ENCODE measurements at places on chromosomes 2 and 18.

DNA sequence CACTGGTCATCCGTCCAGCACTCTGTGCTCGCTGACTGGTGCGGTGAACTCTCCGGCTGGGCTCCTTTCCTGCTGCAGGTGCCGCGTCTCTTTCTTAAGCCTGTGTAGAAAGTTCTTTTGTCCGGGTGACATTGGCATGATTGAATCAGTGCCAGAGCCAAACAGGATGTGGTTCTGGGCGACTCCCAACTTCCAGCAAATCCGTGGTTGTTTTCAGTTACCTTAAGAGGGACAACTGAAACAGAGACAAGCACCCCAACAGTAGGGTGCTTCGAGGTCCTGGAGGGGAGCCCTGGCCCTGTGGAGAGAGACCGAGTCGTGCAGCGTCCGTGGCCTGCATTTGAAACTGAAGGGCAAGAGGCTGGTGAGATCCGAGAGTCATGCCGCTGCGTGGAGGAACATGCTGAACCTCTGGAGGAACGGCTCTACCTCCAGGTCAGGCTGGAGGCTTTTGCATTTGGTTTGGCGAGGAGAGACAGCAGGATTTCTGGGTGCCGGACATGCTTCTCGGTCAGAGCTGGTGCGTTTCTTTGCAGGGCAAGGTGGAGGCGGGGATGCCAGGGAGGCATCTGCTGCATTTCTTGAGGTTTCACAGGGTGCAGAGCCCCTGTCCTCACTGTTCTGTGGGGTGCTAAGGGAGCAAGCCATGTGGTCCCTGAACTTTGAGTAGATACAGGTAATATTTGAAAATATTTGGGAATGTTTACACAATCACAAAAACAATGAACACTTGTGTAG is 26.8 kb downstream of the SH3BP4 start:
- no peak for DNase-seq

DNA sequence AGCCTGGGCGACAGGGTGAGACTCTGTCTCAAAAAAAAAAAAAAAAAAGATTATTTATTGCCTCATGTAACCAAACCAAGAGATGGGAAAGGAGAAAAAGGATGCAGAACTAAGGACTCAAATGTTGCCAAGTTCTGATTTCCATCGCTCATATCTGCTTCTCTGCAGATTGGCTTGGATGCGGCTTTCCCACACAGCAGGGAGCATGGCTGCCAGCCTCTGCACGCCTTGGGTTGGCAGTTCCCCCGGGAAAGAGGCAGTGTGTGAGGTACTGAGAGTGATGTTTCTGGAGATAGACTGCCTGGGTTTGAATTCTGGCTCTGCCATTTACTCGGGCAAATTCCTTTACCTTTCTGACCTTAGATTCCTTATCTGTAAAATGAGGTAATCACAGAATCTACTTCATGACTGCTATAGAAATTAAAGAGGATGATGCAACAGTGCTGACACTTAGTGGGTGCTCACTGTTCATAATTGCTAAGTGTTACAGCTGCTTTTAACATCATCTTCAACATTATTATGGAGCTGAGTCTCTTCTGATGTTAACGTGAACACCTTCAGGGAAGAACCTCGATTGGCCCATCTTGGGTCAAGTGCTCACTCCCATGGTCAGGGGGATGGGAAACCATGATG is 68.8 kb downstream of the ACAA2 start:
- DNase-seq = no peak

DNA sequence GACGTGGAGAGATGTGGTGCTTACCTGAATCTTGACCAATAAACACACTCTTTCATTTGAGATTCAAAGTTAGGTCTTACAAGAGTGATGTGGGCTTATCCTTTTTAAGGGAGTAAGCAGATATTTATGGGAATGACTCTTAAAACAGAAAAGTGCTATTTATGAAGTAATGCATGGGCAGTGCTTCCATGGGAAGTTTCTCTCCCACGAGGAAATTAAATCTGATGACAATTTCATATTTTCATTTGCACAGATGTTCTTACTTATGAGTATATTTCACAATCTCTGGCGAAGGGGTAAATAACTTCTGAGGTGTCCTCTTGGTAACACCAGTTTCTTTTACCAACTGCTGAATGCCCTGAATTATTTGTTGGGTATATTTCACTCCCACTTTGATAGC is 21.0 kb downstream of the PNPT1 start:
- DNase-seq = no peak

DNA sequence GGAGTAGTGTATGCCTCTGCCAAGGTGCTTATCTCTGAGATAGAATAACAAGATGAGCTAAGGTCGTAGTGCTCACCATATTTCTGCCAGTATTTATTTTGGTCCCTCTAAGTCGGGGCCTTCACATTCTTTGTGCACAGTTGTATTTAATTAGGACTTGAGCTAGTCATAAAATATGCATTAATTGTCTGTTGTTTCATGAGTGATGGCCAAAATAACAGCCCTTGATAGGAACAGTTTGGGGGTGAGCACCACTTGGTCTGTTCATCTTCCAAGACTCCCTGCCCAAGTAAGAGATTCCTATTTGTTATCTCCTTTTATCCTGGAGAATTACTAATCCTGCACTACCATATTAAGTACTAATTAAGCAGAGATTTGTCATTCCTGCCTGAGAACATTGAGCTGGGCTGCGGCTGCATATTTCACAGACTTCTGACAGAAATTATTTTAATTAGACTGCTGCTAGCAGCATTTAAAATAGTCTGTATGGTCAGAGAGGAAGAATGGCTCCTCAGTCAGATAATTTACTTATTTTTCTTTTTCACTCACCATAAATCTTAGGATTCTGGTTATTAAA is 435.1 kb downstream of the MTX2 start:
- DNase-seq = peak; percentile 53

DNA sequence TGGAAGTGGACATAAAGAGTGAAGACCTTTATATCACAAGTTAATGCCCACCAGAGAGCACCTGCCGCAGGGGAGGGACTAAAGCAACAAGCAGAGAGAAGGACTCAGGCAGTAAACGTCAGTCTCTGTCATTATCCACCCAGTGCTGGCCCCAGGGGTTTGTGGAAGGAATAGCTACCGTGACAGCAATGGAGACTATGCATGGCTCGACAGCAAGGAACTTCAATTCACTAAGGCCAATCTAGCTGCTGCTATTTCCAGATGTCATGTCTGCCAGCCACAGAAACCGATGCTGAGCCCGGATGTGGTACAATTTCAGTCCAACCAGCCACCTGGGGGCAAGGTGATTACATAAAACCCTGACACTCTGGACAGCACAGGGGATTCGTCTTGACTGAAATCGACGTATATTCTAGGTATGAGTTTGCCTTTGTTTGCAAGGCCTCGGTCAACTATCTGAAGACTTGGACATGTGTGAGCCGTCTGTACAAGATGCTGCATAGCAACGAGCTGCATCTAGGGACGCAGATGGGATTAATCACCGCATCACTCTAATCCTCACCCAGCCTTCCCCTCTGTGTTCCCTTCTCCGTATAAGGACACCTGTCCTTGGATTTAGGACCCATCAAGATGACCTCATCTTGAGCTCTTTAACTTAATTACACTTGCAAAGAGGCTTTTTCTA is 154.1 kb upstream of the SH3BP4 start:
- peak; percentile 92 for DNase-seq

DNA sequence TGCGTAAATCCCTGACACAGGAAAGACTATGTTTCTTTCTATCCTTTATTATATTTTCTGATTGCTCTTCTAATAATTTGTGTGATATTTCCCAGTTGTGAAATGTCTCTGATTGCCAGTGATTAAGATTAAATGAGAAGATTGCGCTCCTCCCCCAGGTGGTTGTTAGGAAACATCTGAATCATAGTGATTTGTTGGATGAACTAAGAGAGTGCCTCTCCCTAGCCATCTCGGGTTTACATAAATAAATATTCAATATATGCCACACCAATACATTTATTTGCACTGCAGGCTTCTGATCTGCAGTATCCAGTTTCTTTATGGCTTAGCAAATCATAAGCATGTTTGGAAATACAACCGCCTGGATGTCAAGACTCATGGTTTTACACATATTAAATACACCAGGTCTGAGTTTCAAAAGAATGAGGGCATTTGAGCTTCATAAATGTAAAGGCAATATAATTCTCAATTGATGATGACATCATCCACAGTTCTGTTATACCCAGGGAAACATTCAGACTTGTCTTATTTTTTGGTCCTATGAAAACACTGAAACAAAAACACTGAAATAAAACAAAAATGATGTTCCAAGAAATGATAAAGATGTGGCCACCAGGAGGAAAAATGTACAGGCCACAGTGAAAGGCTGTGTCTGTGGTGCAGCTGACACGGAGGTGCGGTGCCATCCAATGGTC is 826.7 kb upstream of the ACVR2A start:
- no peak for DNase-seq

DNA sequence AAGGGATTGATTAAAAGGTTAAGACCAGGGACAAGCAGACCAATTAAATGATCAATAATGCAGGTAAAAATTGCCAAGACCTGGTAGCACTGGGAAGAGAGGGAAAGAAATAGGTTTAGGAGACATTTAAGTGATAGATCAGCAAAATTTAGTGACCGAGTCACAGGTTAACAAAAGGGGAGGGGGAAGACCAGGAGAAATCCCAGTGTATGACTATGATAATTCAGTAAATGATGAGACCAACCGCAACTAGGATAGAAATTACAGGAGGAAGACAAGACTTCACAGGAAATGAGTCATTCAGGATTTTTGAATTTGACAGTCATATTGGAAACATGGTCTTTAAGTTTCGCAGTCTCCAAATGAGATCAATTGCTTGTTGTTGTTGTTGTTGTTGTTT is 62.9 kb downstream of the COBLL1 start:
- DNase-seq = no peak

- no peak for DNase-seq
Observed at GRCh38 chr18:3851159-3851558, 401.2 kb downstream of the TGIF1 start.

DNA sequence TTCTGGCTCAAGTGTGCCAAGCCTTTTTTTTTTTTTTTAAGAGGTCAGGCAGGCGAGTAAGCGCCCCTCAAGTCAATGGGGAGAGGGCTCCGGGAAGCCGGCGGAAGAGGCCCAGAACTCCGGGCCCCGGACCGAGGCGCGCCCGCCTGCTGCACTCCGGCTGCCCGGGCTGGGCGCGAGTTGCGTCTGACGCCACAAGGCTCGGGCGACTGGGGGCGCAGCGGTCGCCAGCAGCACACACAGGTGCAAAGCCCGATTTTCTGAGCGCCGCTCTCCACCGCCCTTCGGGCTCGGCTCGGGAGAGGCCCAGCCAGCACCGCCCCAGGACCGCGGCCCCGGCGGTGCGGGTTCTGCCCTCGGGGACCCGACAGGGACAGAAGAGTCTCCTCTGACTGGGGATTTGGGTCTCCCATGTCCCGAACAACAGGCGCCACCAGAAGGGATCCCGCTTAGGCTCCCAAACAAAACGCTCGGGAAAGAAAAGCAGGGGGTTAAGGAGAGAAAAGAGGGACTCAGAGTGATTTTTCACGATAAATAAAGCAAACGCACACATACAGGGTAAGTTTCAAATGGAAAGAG is 787 bp downstream of the ERBB4 start:
- DNase-seq = no peak

Data from NCI-H524 (cell line).